ENCODE measurements at places on chromosomes 16 and 17. TPM values are rescaled to one million over a fixed set of nuclear protein-coding genes. Genes with fewer than 3 reads are reported as not detected.

Gene CCDC144A
- total RNA-seq: 27.3 TPM

Gene TSNAXIP1
- 4.5 TPM for total RNA-seq

Gene RGS9
- 15.3 TPM for total RNA-seq

GRCh38 chr16:57306676-57307341 is 22.3 kb upstream of the PLLP start:
- H3K36me3 ChIP-seq: no peaks in the 10 kb centered on the region
- DNase-seq: no peak
- H3K4me3 ChIP-seq: no peak overlapping the region

DNA sequence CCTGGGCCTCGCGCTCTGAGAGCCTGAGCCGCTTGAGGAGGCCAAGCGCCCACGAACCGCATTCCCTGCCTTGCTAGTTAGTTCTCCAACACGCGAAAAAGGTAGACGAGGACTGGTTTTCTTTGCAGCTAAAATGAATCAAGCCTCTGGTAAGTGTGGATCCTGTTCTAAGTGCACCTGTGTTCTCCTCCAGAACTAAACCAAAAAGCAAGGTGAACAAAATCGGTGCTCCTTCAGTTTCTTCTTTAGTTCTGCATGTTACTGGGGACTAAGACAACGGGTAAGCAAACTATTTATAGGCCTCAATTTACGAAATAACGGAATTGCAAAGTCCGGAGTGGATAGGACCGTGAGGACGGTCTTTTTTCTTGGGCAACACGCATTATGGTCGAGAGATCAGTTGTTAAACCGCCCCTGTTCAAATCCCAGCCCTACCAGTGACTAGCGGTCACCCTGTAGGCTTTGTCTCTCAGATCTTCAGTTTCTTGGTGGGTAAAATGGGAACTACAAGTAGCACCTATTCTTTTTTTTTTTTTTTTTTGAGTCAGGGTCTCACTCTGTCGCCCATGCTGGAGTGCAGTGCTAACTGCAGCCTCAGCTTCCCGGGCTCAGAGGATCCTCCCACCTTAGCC is 993 bp upstream of the ANKRD11 start:
- H3K4me1 ChIP-seq: peaks cover 33% of the 10 kb centered on the region
- H3K27me3 ChIP-seq: no peaks in the 10 kb centered on the region
- peaks cover 11% of the 10 kb centered on the region for H3K36me3 ChIP-seq
- peak overlapping the region; percentile 98 for H3K27ac ChIP-seq
- no peak for DNase-seq
- H3K4me3 ChIP-seq: peak overlapping the region; percentile 94

DNA sequence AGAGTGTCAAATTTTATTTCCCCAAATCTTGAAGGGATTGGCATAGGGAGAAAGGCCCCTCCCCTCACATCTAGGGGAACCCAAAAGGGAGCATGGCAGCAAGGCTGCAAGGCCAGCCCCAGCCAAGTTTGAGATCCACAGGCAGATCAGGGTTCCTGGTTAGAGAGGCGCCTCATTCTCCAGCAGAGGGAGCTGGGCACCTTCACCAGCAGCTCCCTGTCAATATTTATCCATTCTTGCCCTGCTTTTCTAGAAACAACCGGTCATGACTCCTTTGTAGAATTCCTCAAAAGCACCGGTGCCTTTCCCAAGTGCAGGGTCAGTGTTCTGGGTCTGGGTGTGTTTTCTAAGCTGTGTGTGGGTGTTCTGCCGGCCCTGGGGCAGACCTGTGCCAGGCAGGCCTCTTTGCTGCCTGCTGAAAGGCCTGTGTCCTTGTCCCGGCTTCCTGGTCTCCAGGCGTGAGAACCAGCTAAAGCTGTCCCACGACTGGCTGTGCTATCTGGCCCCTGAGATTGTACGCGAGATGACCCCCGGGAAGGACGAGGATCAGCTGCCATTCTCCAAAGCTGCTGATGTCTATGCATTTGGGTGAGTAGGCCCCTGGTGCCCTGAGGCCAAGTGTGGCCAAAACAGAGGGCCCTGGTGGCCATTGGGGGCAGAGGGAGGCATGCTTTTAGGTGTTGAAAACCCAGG is 21.2 kb upstream of the LGALS9 start:
- H3K4me1 ChIP-seq: no peaks in the 10 kb centered on the region
- no peaks in the 10 kb centered on the region for H3K36me3 ChIP-seq
- H3K27me3 ChIP-seq: no peaks in the 10 kb centered on the region
- no peak for DNase-seq

GRCh38 chr17:30336369-30337171 is 2.7 kb upstream of the TMIGD1 start:
- DNase-seq: no peak
- no peaks in the 10 kb centered on the region for H3K36me3 ChIP-seq
- no peak overlapping the region for H3K27ac ChIP-seq
- H3K27me3 ChIP-seq: no peaks in the 10 kb centered on the region

DNA sequence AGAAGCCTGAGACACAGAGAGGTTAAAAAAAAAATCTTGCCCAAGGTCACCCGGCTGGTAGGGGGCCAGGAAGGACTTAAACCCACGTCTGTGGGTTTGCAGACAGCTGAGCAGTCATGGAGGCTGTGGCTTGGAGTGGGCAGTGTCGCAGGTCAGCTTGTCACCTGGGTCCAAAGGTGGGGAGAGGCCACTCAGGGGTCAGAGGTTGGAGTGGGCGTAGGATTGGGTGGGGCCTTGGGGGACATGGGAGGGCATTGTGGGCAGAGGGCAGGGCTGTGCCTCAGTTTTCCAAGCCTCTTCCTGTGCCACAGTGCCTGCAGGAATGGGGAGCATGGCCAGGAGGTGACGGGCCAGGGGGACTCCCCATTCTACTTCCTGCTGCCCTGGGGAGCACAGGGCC is 2.0 kb upstream of the NDRG4 start:
- DNase-seq: no peak
- H3K4me3 ChIP-seq: no peak overlapping the region
- H3K27me3 ChIP-seq: no peaks in the 10 kb centered on the region

DNA sequence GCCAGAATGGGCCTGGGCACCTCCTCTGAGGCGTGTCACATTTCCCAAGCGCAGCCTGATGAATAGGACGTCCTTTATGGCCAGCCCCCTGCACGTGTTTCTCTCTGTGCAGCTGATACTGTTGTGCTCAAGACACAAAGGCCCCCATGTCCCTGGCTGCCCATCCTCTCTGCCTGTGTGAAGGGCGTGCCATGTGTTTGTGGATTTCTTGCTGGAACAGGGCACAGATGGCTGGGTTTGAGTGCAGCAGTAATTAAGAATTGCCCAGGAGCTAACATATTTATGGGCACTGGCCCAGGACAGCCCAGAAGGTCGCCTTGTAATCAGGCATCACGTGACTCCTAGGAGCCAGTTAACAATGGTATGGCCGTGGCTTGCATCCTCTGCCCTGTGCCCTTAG is 181.1 kb downstream of the CCDC182 start:
- no peak overlapping the region for H3K27ac ChIP-seq
- H3K4me3 ChIP-seq: no peak overlapping the region
- H3K4me1 ChIP-seq: no peaks in the 10 kb centered on the region
- H3K36me3 ChIP-seq: no peaks in the 10 kb centered on the region
- no peak for DNase-seq
- no peaks in the 10 kb centered on the region for H3K27me3 ChIP-seq

GRCh38 chr16:4139968-4140367 is 23.7 kb upstream of the ADCY9 start:
- no peaks in the 10 kb centered on the region for H3K27me3 ChIP-seq
- no peak overlapping the region for H3K4me3 ChIP-seq
- H3K36me3 ChIP-seq: no peaks in the 10 kb centered on the region
- DNase-seq: no peak
- H3K4me1 ChIP-seq: no peaks in the 10 kb centered on the region
- H3K27ac ChIP-seq: no peak overlapping the region

- no peak overlapping the region for H3K4me3 ChIP-seq
- no peak for DNase-seq
- no peak overlapping the region for H3K27ac ChIP-seq
Measured at GRCh38 chr17:17528696-17529652, 32.8 kb upstream of the RASD1 start.

Measured in tibial nerve (tissue), 4 donors.